ENCODE measurements at places on chromosomes 1 and 21.
A peak's percentile ranks its signal among the peaks of the same experiment; 100 is the strongest.

GRCh38 chr1:9494936-9495758 is 44.1 kb upstream of the SLC25A33 start:
- no peak overlapping the region for H3K27ac ChIP-seq
- peaks cover 12% of the 10 kb centered on the region for H3K4me1 ChIP-seq
- DNase-seq: peak; percentile 52
- peaks cover 13% of the 10 kb centered on the region for H3K27me3 ChIP-seq
- peak overlapping the region; percentile 57 for H3K4me3 ChIP-seq

DNA sequence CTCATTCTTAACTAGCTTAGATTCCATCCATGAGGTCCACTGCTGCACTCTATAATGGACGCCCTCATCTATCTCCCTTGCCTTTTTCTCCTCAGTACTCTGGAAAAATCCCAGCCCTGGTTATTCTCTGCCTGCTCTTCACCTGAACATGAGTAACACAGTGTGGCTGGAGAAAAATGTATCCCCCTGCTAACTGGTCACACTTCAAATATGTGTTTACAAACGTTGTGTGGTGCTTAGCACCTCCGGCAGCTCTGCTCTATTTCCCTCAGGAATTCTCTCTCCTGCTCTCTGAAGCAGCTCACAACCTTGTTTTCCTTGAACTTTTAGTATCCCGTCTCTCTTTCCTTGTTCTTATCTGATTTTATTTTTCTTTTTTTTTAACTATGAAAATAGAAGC is 4.1 kb downstream of the SCCPDH start:
- H3K27ac ChIP-seq: no peak overlapping the region
- H3K27me3 ChIP-seq: no peaks in the 10 kb centered on the region
- peaks cover 2% of the 10 kb centered on the region for H3K36me3 ChIP-seq
- H3K4me1 ChIP-seq: peaks cover 3% of the 10 kb centered on the region

- DNase-seq: no peak
- H3K27ac ChIP-seq: no peak overlapping the region
- no peaks in the 10 kb centered on the region for H3K27me3 ChIP-seq
- H3K4me3 ChIP-seq: no peak overlapping the region
- no peaks in the 10 kb centered on the region for H3K36me3 ChIP-seq
Observed at GRCh38 chr1:228799924-228800323, 64.6 kb downstream of the RHOU start.

GRCh38 chr1:93757256-93758036 is 75.8 kb upstream of the BCAR3 start:
- no peaks in the 10 kb centered on the region for H3K36me3 ChIP-seq
- no peak overlapping the region for H3K4me3 ChIP-seq
- H3K4me1 ChIP-seq: peaks cover 9% of the 10 kb centered on the region
- DNase-seq: no peak
- no peak overlapping the region for H3K27ac ChIP-seq
- H3K27me3 ChIP-seq: peaks cover 5% of the 10 kb centered on the region

GRCh38 chr21:44552136-44552535 is 831 bp upstream of the KRTAP10-2 start:
- DNase-seq: no peak
- peaks cover 11% of the 10 kb centered on the region for H3K4me1 ChIP-seq
- no peaks in the 10 kb centered on the region for H3K27me3 ChIP-seq
- no peak overlapping the region for H3K27ac ChIP-seq
- H3K4me3 ChIP-seq: no peak overlapping the region

GRCh38 chr1:2542246-2542915 is 12.3 kb upstream of the HES5 start:
- no peak overlapping the region for H3K27ac ChIP-seq
- H3K4me1 ChIP-seq: no peaks in the 10 kb centered on the region
- no peak for DNase-seq
- no peaks in the 10 kb centered on the region for H3K27me3 ChIP-seq
- no peak overlapping the region for H3K4me3 ChIP-seq
- no peaks in the 10 kb centered on the region for H3K36me3 ChIP-seq

GRCh38 chr1:9128520-9129265 is at the start of gene GPR157:
Gene GPR157 (minus strand): TSS chr1:9129102. CDS start chr1:9129027, 75 bp downstream.
- H3K4me3 ChIP-seq: peak within 1 kb of the TSS; percentile 95
- peak; percentile 59 for DNase-seq
- peak within 1 kb of the TSS; percentile 37 for H3K27ac ChIP-seq
- no peaks in the 10 kb centered on the region for H3K27me3 ChIP-seq

DNA sequence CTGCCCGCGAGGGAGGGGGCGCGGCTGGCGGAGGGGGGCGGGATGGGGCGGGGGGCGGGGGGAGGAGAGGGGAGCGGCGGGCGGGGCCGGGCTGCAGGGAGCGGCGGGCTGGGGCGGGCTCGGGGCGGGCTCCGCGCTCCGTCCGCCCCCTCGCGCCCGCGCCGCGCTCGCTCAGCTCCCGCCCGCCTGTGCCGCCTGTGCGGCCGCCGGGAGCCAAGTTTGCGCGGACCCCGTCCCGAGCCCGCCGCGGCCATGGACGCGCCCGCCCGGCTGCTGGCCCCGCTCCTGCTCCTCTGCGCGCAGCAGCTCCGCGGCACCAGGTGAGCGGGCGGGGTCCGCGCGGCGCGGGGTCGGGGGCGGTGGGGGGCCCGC is at the start of gene GABRD:
Gene GABRD (plus strand): TSS at position 174 of the 372 bp plus-strand sequence. CDS start 79 bp downstream, at position 253.
- DNase-seq: no peak
- peak within 1 kb of the TSS; percentile 84 for H3K4me3 ChIP-seq
- H3K36me3 ChIP-seq: no peaks in the 10 kb centered on the region
- H3K27ac ChIP-seq: no peak within 1 kb of the TSS
- peaks cover 6% of the 10 kb centered on the region for H3K4me1 ChIP-seq

- peaks cover 31% of the 10 kb centered on the region for H3K4me1 ChIP-seq
- peaks cover 4% of the 10 kb centered on the region for H3K36me3 ChIP-seq
- H3K27me3 ChIP-seq: peaks cover 35% of the 10 kb centered on the region
- DNase-seq: no peak
Observed at GRCh38 chr1:54887665-54888071, 673 bp upstream of the DHCR24 start.

GRCh38 chr1:55204997-55205396 is 10.2 kb downstream of the USP24 start:
- no peaks in the 10 kb centered on the region for H3K27me3 ChIP-seq
- H3K27ac ChIP-seq: peak overlapping the region; percentile 49
- H3K4me3 ChIP-seq: no peak overlapping the region
- H3K4me1 ChIP-seq: peaks cover 45% of the 10 kb centered on the region
- DNase-seq: no peak
- H3K36me3 ChIP-seq: peaks cover 2% of the 10 kb centered on the region

GRCh38 chr1:212294983-212295382 is 9.8 kb downstream of the PPP2R5A start:
- H3K27me3 ChIP-seq: no peaks in the 10 kb centered on the region
- H3K4me3 ChIP-seq: peak overlapping the region; percentile 73
- no peak for DNase-seq
- H3K27ac ChIP-seq: peak overlapping the region; percentile 84
- peaks cover 6% of the 10 kb centered on the region for H3K36me3 ChIP-seq
- H3K4me1 ChIP-seq: peaks cover 60% of the 10 kb centered on the region
